ENCODE measurements at places on chromosomes 5 and 9. TPM values are rescaled to one million over a fixed set of nuclear protein-coding genes. Genes with fewer than 3 reads are reported as not detected.

Gene CCL28
- 0.68 TPM for polyA plus RNA-seq

Gene UGT3A1
- 0.03 TPM for polyA plus RNA-seq

Gene IGIP
- polyA plus RNA-seq = 9.0 TPM

Gene CCDC127
- polyA plus RNA-seq = 6.5 TPM

Gene ACSL6
- 0.42 TPM for polyA plus RNA-seq

Gene STPG3
- polyA plus RNA-seq = not detected

Gene TERT
- not detected for polyA plus RNA-seq
